ENCODE measurements at places on chromosomes 16 and 17.

DNA sequence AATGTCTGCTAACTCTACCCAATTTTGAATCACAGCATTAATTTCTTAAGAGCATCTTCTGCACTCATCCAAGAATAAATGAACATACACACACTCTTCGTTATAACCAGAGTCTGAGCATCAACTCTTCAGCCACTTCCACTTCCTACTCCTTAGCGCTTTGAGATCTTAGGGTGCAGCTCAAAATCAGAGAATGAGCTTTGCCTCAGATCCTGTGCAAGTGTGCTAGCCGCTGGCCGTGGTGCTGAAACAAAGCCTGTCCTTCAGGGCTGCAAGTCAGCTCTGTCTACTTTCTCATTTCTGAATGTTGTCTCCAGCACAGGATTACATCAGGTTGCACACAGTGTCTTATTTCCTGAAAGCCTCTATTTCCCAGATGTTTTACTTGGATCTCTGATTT is 165.4 kb downstream of the AIPL1 start:
- peak; percentile 22 for DNase-seq

DNA sequence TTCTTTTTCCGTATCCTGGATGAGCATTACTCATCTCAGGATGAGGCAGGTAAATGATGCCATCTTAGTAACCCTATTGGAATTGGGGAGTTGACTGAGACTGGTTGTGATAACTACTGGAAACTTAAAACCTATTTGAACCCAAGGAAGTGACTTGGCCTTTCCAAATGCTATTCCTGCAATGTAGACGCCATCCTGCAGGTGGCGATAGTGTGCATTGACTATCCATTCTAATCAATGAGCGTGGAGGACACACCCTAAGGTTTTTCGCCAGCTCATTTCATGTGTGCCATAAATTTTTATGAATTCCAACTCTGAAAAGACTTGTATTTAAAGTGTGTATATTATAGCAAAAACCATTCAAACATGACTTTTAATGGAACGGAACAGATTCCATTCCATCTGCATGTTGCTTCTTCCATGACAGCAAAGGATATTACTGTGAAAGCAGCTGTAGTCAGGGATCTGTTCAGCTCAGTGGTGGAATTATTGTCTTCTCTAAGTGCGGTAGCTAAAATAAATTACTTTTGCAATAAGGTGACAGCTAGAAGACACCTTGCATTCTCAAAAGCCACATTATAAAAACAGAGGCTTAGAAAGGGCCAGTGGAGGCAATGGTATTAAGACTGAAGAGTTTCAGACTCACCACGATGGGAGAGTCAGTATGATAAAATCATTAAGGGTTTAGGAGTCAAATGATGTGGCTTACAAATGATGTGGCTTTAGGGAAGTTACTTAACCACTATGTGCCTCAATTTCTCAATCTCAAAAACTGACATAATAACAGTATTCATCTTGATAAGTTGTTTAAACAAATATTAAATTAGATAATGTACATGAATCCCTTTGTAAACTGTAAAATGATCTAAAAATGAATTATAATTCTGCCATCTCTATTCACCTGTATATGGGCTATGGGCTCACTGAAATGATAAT is 55.5 kb downstream of the SYT17 start:
- DNase-seq: no peak

DNA sequence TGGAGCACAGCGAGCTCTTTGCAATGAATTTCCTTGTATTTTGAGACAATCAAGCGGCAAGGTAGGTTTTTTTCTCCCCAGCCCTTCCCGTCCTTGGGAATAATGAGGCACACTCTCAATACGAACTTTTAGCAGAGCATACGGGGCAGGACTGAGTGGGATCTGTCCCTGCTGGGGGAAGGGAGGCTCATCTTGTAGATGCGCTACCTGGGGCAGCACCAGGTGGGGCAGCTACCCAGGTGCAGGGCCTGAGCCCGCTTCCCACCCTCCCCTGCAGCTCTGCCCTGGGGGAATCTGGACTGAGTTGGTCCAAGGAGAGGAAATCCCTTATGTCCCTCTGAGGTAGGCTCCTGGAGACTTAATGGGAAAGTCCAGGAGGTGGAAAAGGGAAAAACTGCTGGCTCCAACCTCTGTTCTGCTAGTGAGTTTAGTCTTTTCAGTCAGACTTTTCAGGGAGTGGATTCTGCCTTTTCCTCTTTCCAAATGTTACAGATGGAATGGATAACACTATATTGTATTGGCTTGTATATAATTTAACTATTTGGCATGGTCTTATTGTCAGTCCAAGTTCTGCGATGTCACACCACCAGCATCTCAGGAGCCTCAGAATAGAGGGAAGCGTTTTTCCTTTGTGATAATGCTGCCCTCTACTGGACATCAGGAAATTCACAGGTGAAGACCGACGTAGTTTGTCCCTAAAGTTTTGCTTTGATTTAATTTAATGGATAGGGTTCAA is 9.6 kb upstream of the CES1 start:
- no peak for DNase-seq

DNA sequence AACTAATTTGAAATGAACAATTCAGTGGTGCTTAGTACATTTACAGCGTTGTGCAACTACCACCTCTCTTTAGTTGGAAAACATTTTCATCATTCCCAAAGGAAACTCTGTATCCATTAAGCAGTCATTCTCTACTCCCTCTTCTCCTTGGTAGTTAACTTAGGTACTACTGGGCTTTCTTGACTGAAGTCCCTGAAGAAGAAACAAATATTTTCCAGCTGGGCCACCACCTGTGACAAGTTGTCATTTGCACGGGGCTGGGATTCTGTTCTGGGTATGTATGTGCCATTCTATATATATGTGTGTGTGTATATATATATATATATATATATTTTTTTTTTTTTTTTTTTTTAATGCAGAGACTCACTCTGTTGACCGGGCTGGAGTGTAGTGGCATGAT is 15.4 kb upstream of the RMI2 start:
- no peak for DNase-seq

- DNase-seq: no peak
These were observed 222.2 kb upstream of the CPHXL start for GRCh38 chr16:75948441-75948840.

GRCh38 chr16:70692873-70693671 is 7.2 kb upstream of the MTSS2 start:
- peak; percentile 64 for DNase-seq

DNA sequence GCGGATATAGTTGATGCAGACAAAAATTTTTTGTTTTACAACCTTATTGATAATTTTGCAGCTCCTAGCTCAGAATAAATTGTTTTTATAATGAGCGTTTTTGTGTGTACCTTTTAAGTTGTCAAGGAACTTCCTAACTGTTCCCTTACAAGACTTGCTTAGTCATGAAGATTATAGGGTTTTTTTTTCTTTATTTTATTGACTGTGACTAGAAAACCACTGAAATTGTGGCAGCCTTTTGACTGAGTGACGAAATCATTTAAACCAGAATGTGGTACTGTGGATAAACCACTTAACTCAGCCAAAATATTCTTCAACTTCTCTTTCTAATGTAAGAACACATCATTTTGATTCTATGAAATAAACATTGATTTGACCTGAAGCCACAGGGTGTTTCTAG is 40.8 kb upstream of the VPS4A start:
- DNase-seq: no peak

- DNase-seq: no peak
These were observed 49.8 kb downstream of the COTL1 start for GRCh38 chr16:84568066-84568465.

- DNase-seq: no peak
These were observed 255.5 kb upstream of the TBX2 start for GRCh38 chr17:61144137-61144536.

DNA sequence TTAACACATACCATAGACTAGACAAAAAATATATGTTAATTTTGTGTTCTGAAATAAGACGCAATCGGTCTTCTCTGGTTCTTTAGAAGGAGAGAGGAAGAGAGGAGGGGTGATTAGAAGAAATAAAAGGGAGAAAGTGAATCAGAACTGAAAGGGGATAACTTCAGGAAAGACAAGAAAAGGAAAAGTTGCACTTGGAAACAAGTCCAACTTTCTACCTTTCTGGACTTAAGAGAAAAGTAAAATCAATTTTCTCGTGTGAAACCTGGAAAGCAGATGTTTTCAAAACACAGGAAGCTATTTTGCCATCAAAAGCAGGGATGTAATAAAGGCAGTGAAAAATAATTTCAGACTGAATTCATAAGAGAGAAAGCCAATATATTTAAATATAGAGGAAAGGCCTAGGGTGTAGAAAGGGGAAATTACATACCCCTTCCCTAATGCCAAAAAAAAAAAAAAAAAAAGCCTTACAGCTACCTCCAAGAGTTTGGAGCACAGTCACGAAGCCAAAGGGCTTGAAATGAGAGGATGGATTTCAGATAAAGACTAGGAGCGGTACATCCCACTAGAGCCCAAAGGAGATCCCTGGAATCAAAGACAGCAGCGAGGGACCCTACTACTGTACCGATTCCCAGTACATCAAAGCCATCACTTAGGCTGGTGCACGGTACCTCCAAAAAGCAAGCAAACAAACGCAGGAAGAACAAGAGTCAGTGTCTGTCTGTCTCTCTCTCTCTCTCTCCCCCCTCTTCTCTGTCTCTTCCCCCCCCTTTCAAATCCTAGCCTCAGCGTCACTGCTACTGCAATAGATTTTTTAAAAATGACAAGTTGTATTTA is 12.1 kb upstream of the ZFHX3 start:
- no peak for DNase-seq

- no peak for DNase-seq
These were observed 12.5 kb downstream of the SLC22A31 start for GRCh38 chr16:89187770-89188392.

GRCh38 chr16:18041864-18042834 is 294.4 kb downstream of the NPIPA8 start:
- DNase-seq: no peak

DNA sequence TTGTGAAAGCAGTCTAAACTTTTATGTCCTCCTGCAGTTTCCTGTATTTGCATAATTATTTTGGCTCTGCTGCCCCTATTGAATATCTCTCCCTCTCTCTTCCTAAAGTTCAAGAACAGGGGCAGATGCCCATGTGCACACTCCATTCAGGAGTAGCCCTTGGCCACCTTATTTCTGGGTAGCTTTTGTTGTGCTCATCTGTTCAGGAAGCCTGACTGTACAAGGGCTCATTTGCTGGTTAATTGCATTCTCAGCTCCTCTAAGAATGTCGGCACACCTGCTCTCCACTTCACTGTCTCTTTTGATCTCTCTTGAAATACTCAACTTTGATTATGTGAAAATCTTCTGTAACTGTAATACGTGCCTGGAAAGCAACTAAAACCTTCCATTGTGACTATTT is 1378.8 kb upstream of the CDH8 start:
- DNase-seq: no peak

GRCh38 chr16:51450909-51451308 is 299.8 kb upstream of the SALL1 start:
- no peak for DNase-seq

- DNase-seq: no peak
These were observed 90.0 kb downstream of the GNAO1 start for GRCh38 chr16:56281249-56281805.

DNA sequence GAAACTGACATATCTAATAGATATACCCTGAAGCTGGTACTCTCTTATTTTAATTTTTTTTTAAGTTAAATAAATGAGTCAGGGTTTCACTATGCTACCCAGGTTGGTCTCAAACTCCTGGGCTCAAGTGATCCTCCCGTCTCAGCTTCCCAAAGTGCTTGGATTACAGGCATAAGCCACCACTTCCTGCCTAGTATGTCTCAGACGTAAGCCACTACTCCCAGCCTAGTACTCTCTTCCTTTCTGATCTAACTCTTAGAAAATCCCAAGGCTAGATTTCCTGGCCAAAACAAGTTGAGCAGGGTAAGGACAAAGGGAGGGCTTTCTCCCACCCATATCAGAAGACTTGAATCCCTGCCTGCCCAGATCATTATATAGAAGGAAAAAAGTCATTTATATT is 33.7 kb downstream of the HOXB1 start:
- DNase-seq: no peak

GRCh38 chr16:1030473-1030901 is 42.1 kb upstream of the SSTR5 start:
- DNase-seq: no peak

DNA sequence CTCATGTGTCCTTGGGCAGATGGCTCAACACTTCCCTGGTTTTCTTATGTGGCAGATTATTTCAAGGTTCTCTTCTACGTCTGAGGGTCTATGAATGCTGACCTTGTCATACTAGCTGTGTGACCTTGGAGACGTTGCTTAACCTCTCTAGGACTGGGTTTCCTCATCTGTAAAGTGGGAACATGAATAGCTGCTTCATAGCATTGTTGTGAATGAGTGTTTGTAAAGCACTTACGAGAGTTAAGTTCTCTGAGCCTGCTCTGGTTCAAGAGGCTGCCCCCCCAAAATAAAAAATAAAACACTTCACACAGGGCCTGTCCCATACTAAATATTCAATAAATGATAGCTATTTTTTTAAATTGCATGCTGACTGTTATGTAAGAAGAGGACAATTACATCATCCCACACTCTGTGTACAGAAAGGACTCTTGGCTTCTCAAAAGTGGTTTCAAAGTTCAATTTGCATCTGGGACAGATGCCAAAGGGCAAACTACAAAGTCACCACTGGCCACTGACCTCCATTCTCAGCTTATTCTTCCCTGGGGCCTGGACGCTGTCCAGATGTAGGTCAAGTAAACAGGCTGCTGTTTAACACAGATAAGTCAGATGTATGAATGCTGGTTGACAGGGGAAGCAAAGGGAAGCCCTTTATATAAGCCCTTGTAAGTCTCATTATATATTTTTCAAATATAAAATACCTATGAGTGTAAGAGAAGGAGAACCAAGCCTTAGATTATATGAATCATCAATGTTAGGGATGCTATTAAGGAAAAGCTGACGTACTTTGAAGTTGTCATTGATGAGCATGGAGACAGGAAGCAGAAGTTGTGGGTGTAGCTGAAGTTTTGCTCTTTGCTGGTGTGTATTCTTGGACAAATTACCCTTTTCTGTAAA is 15.4 kb upstream of the NDEL1 start:
- peak; percentile 47 for DNase-seq

- DNase-seq: no peak
These were observed 12.2 kb downstream of the PLK1 start for GRCh38 chr16:23690771-23691482.

- DNase-seq: no peak
These were observed 643 bp upstream of the KCNG4 start for GRCh38 chr16:84240455-84240854.

All from left ventricle myocardium inferior (tissue), 1 donor.